ENCODE measurements at places on chromosomes 6 and 20.

GRCh38 chr6:12114055-12114503 is 102.0 kb downstream of the HIVEP1 start:
- DNase-seq = no peak

DNA sequence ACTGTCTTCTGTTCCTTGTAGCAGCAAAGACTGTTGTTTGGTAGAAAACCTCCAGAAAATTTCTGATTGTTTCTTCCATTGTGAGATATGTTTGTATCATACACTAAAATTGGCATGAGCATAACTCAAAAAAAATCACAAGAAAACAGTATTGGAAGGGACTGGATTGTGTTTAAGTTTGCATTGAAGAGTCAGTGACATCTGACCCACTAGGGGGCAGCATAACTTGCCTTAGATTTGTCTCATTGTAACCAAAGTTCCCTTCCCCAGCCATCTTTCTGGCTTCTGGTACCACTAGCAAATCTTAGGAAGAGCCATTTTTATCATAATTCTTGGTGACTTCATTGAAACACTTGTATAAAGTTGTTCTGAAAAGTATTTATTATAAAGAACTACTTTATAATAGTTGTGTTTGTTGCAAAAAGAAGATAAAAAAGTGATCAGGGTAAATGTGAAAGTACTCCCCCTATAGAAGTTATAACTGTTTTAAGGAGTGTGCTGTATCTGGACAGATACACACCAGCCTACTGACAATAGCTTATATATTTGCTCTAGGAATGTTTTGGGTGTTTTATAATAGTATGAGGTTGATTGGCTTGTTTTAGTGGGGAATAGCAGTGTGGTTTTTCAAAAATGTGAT is 7.7 kb downstream of the CSTF1 start:
- DNase-seq = no peak

GRCh38 chr20:43032459-43032858 is 157.2 kb downstream of the PTPRT start:
- DNase-seq = no peak

DNA sequence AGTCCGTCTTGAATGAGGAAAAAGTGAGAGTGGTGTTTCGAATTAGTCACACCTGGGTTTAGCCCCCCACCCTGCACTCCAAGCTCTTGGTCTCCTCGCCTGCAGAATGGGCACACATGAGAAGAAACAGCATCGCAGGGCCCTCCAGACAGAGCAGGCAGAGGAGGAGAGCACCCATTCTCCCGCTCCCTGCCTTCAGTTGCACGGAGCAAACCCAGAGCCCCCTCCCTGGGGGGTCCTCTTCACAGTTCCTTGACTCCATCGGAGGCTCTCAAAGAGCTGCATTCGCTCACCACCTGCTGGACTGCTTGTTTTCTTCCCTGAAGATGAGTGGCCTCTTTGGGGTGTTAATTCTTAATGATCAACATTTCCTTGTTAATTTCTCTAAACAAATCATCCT is 5.1 kb downstream of the CST7 start:
- DNase-seq = no peak
